ENCODE measurements at places on chromosomes 11 and 22. TPM values are rescaled to one million over a fixed set of nuclear protein-coding genes. Genes with fewer than 3 reads are reported as not detected.
A peak's percentile ranks its signal among the peaks of the same experiment; 100 is the strongest.

Gene H19
- 532 TPM for polyA plus RNA-seq

Gene KAT5
- polyA plus RNA-seq = 68.0 TPM

DNA sequence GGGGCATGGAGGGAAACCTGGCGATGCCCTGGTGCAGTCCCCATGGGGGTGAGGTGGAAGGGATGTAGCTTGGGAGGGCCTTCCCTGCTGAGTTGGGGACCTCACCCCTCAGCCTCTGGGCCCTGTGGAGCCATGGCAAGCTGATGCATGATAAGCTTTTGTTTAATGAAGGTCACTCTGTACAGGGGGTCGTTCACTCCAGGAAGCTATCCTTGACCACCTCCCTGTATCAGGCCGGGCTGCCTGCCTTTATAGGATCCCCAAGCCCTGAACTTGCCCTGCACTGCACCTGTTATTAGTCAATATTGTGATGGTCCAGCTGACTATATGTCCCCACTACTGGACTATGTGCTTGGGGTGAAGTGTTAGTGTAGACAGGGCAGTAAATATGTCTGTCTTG lies 49.7 kb upstream of the MYEOV start:
- no peak overlapping the region for H3K27ac ChIP-seq
- no peak overlapping the region for H3K4me3 ChIP-seq
- DNase-seq = no peak
- no peaks in the 10 kb centered on the region for H3K4me1 ChIP-seq
- H3K36me3 ChIP-seq = no peaks in the 10 kb centered on the region

GRCh38 chr22:29203488-29204454 lies 1.9 kb upstream of the EMID1 start:
- no peak for DNase-seq
- H3K36me3 ChIP-seq = no peaks in the 10 kb centered on the region
- peaks cover 36% of the 10 kb centered on the region for H3K27me3 ChIP-seq
- H3K4me1 ChIP-seq = peaks cover 41% of the 10 kb centered on the region
- no peak overlapping the region for H3K4me3 ChIP-seq

- H3K27ac ChIP-seq = no peak overlapping the region
- H3K27me3 ChIP-seq = no peaks in the 10 kb centered on the region
- no peak overlapping the region for H3K4me3 ChIP-seq
- no peaks in the 10 kb centered on the region for H3K4me1 ChIP-seq
- DNase-seq = no peak
- no peaks in the 10 kb centered on the region for H3K36me3 ChIP-seq
Observed at GRCh38 chr11:117011541-117011898, 86.7 kb downstream of the SIK3 start.

DNA sequence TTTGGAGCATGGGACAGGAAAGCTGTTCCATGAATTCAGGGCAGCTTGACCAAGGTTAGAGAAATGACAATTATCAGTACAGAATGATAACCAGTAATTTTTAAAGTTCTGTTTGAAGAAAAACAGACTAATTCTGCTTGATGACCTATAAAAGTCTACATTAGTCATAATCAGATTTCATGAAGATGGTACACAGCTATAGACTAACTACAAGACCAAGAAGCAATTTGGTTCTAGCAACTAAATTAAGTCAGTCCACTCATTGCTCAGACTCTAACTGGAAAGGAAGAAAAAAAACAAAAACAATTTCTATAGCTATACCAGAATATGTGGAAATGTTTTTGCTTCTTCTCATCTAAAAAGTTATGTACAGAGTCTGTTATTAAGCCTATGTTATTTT lies 24.9 kb downstream of the MRTFA start:
- H3K4me1 ChIP-seq = peaks cover 15% of the 10 kb centered on the region
- H3K27ac ChIP-seq = no peak overlapping the region
- H3K4me3 ChIP-seq = no peak overlapping the region
- H3K27me3 ChIP-seq = no peaks in the 10 kb centered on the region

- H3K27me3 ChIP-seq = no peaks in the 10 kb centered on the region
- no peaks in the 10 kb centered on the region for H3K4me1 ChIP-seq
- H3K4me3 ChIP-seq = no peak overlapping the region
- no peak for DNase-seq
- no peaks in the 10 kb centered on the region for H3K36me3 ChIP-seq
Observed at GRCh38 chr11:13091804-13092203, 82.7 kb downstream of the RASSF10 start.

DNA sequence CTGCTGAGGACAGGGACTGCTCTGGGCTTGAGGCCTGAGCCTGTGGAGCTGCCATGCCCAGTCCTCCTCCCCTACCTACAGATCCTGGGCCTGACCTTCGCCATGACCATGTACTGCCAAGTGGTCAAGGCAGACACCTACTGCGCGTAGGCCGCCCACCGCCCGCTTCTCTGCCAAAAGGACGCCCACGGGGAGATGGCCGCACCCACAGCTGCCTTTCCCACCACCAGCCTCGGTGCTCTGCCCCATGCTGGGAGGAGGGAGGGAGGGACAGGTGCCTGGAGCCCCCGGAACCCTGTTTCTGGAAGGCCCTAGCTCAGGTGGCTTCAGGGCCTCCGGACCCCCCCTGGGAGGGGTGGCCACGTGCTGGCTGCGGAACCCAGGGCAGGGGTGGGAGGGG lies 23.8 kb downstream of the TSPAN4 start:
- H3K4me3 ChIP-seq = no peak overlapping the region
- H3K36me3 ChIP-seq = no peaks in the 10 kb centered on the region
- H3K27me3 ChIP-seq = no peaks in the 10 kb centered on the region
- DNase-seq = no peak

- H3K27me3 ChIP-seq = no peaks in the 10 kb centered on the region
- H3K4me3 ChIP-seq = no peak overlapping the region
- DNase-seq = no peak
- H3K36me3 ChIP-seq = no peaks in the 10 kb centered on the region
Observed at GRCh38 chr11:35098855-35099254, 40.1 kb upstream of the CD44 start.

DNA sequence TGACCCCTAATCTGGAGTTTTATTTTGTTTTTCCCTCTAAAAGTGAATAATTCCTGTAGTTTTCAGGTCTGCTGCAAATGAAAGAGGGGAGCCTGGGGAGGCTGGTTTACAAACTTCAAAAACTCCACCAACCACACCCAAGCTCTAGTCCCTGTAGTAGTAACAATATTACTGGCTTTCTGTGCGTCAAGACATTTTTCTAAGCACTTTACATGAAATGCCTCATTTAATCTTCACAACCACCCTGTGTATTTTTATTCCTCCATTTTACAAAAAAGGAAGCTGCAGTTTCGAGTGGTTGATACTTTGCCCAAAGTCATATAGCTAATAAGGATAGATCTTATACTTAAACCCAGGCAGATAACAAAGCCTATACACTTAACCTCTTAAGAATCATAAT lies 23.5 kb downstream of the CTNND1 start:
- no peak overlapping the region for H3K4me3 ChIP-seq
- no peaks in the 10 kb centered on the region for H3K36me3 ChIP-seq
- no peak for DNase-seq
- peaks cover 100% of the 10 kb centered on the region for H3K4me1 ChIP-seq

DNA sequence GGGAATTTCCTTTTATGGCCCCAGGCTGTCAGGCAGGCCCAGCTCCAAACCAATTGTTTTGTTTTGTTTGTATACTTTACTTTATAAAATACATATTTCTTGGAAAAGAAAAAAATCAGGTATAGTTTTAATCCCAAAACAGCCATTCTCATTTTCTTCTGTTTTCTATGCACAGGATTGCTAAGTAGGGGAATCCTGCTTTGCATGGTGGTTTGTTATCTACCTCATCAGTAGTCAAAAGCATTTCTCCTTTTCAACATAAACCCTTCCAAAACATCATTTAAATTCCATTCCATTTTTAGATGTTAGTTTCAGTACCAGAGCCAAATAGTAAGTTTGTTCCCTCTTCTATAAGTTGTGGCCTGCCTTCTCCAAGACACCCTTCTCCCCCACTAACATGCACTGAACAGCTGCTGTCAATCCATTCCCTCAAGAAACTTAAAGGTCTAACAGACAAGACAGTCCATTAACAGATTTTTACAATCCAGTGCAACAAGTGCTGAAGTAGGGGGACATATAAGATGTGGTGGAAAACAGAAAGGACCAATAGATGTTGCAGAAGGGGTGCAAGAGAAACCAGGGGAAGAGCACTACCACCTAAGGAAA lies 3.7 kb downstream of the ILK start:
- no peak for DNase-seq
- H3K4me1 ChIP-seq = peaks cover 43% of the 10 kb centered on the region
- peak overlapping the region; percentile 91 for H3K27ac ChIP-seq
- H3K4me3 ChIP-seq = no peak overlapping the region

DNA sequence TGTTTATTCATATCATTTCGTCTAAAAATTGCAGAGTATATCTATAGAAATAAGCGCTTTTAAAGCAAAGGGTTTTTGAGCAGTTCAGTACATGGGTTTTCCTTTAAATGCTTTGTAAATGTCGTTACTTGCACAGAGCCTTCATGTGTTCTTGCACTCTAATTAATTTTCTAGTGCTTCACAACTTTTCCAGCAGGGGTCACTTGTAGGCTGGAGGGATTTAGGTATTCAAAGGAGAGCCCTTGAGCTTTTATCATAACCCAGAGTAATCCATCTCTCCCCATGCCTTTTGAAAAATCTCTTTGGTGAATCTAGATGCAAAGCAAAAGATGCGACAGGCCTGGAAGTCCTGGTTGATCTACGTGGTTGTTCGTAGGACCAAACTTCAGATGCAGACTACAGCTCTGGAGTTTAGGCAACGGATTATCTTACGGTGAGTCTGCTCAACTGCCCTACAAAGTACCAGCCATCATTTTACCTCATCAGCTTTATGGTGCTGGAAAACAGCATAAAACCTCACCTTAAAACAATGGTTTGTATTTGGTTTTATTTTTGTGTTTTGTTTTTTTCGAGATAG lies 60.4 kb downstream of the SFI1 start:
- no peaks in the 10 kb centered on the region for H3K4me1 ChIP-seq
- H3K27ac ChIP-seq = no peak overlapping the region
- DNase-seq = no peak
- H3K36me3 ChIP-seq = no peaks in the 10 kb centered on the region

GRCh38 chr11:69818231-69818602 lies 999 bp downstream of the FGF3 start:
- peaks cover 91% of the 10 kb centered on the region for H3K27me3 ChIP-seq
- H3K36me3 ChIP-seq = no peaks in the 10 kb centered on the region
- no peaks in the 10 kb centered on the region for H3K4me1 ChIP-seq
- H3K27ac ChIP-seq = no peak overlapping the region
- no peak for DNase-seq

DNA sequence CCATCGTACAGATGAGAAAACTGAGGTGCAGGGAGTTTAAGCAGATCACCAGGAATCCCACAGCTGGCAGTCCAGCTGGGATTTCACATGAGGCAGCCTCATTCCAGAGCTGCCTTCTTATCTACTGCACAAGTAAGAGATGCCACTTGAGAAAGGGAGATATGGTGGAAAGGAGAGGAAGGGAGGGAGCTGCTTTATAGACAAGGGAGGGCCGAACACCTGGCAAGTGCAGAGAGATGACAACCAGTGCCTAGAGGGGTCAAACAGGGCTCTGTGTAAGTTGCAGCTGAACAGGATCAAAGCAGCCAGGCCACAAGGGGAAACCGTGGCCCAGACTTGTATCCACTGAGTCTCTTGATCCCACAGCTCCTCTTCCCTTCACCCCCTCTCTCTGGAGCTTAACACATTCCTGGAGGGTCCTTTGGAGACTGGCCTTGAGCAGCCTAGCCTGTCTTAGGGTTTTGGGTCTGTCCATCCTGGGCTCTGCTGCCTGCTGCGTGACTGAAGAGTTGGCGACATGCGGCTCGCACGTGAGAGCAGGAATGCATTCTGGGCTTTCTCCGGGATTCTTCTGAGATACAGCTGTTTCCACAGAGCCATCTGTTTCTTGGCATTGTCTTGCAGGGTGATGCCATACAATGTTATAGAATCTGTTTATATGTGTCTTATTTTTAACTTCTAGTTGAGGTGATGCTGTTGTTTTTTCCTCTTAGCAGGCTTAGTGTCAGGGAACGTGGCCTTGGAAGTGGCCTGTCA lies 268.5 kb upstream of the SYN3 start:
- H3K36me3 ChIP-seq = no peaks in the 10 kb centered on the region
- no peaks in the 10 kb centered on the region for H3K4me1 ChIP-seq
- H3K27me3 ChIP-seq = no peaks in the 10 kb centered on the region
